Stimulated activated CD8-positive, alpha-beta memory T cell treated with anti-CD3 and anti-CD28 coated beads, Interleukin-4, amount 100 ng/mL, for 48 hours (primary cell): ENCODE measurements at places on chromosomes 12 and 14.

- DNase-seq = no peak
Observed at GRCh38 chr14:84670796-84671195, 859.1 kb upstream of the FLRT2 start.

GRCh38 chr12:7989827-7990491 lies 42.6 kb upstream of the FOXJ2 start:
- peak; percentile 83 for DNase-seq

DNA sequence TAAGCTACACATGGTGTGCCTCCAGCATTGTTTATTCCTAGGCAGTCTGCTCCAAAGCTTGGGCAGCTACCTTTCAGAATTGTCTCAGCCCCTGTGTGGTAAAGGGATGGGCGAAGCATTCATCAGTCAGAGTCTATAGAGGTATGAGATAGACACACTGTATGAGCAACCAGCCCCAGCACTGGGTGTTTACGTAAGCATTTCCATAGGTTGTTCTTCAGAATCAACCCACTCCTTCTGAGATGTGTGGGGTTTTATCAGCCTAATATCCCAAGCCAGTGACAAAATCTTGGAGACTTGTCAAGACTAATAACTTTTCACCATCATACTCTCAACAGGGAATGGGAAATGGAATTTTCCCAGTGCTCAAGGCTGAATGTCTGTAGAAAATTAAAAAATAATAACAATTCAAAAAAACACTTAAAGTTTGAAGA lies 98.2 kb downstream of the BTG1 start:
- no peak for DNase-seq

DNA sequence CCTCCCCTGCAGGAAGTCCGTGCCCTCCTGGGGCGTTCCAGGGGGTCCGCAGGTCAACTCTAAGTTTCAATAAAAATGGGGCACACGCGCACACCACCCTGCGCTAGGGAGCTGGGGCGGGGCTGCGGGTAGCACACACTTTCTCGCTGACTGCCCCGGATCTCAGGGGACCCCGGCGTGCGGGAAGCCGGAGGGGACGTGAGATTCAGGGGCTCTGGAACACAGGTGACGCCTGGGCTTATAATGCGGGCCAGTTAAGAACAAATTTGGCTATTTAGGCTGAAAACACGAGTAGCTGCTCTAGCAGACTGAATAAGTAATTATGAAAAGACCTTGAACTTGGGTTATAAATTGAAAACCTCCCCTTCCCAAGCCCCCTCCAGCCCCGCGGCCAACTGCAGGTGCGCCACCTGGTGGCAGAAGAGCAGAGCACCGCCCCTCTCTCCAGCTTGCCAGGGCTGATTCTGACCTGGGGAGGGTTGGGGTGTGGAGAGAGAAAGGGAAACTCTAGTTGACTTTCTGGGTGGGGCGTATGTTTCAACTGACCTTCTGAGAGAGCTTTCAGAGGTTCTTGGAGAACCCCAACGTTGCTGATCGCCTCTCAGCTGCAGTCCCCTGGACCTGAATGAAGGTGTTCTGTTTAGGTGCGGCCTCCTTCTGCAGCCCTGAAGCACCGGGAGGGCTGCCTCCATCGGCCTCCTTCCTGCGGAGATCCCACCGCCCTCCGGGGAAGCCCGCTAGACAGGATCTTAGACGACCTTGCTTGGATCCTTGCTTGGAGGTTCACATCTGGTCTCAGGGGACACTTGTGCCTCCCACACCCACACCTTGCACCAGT lies 118.4 kb upstream of the EVL start:
- DNase-seq = peak; percentile 77

DNA sequence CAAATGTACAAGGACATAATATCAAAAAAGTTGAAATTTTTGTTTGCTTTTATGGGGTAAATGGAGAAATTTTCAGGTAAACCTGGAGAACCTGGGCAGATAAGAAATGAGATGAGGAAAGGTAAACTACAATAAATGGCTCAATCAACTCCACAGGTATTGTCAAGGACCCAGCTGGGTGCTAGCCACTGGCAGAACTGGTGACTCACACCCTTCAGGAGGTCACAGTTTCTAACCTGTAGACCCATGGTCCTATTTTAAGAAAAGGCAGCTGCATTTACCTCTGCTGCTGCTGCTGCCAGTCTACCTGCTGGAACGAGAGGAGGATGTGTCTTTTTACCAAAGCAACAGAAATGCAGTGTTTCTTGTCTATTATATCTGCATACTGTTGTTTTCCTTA lies 226.6 kb downstream of the ALG10B start:
- DNase-seq = no peak

- DNase-seq = no peak
Observed at GRCh38 chr12:79408689-79409088, 282.1 kb downstream of the PAWR start.

- DNase-seq = no peak
Observed at GRCh38 chr12:59787610-59788009, 191.8 kb downstream of the SLC16A7 start.

- no peak for DNase-seq
Observed at GRCh38 chr12:1011091-1011490, 20.1 kb downstream of the ERC1 start.

GRCh38 chr14:56138928-56139327 lies 20.7 kb downstream of the PELI2 start:
- no peak for DNase-seq

DNA sequence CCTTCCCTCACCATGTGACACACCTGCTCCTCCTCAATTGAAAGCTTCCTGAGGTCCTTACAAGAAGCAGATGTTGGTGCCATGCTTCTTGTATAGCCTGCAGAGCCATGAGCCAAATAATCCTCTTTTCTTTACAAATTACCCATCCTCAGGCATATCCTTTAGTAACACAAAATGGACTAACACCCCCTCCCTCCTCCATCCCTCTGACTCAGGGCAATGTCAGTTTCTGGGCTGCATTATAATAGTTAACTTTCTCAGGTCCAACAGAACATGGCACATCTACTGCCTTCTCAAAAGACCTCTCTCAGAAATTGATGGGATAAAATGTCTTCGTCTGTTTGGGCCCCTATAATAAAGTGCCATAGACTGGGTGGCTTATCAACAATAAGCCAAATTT lies 287.0 kb downstream of the DPF3 start:
- DNase-seq = no peak

GRCh38 chr12:104243551-104243950 lies 28.0 kb downstream of the TXNRD1 start:
- no peak for DNase-seq

- DNase-seq = no peak
Observed at GRCh38 chr14:103688441-103688840, 26.8 kb downstream of the XRCC3 start.

DNA sequence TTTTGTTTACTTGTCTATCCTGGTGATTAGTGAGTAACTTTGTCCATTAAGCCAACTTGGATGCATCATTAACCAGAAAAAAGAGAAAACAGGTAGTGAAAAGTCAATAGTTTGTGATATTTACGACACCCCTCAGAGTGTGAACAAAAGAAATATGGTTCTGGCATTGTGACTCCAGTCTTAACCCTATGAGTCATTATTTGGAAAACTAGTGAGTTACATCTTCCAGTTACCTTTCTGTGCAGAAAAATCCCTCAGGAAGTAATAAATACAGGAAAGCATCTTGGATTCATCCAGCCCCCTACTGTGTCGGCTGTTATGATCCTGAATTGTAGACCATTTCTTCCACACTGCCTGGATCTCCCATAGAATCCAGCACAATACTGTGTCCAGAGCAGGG lies 379.1 kb downstream of the GALC start:
- DNase-seq = no peak

GRCh38 chr12:47080725-47081502 lies 1.2 kb upstream of the AMIGO2 start:
- peak; percentile 76 for DNase-seq
